Neural crest cell (in vitro differentiated cells): ENCODE measurements at places on chromosomes 11 and 22. TPM values are rescaled to one million over a fixed set of nuclear protein-coding genes. Genes with fewer than 3 reads are reported as not detected.

Gene CDKN1C
- total RNA-seq, result 78.3 and 80.0 TPM in 2 replicates

DNA sequence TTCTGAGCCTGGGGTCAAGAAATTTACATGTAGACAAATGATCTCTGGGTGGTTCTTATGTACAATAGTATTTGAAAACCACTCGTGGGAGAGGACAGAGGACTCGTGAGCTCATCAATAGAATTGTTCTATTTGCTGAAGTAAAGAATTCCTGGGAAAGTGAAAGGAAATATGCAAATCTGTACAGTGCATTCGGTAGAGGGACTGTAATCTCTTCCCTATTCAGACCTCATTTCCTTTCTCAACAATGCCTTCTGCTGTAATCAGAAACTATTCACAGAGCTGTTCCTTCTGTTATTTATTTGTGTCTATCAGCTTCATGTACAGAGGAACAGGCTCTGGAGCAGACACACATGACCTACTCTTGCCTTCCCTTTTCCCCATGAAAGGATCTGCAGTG lies 709.4 kb upstream of the KIRREL3 start:
- H3K36me3 ChIP-seq, result no peaks in the 10 kb centered on the region
- DNase-seq, result no peak
- no peak overlapping the region for H3K4me3 ChIP-seq
- no peaks in the 10 kb centered on the region for H3K27me3 ChIP-seq
- H3K27ac ChIP-seq, result no peak overlapping the region

GRCh38 chr11:74466916-74467885 lies at the start of gene KCNE3:
Gene KCNE3, minus strand, starts transcription at chr11:74467549. Its CDS starts 9,986 bp downstream, at chr11:74457563.
- peaks cover 17% of the 10 kb centered on the region for H3K27me3 ChIP-seq
- no peak for DNase-seq
- peak within 1 kb of the TSS; percentile 73 for H3K4me3 ChIP-seq
- no peaks in the 10 kb centered on the region for H3K36me3 ChIP-seq
- H3K4me1 ChIP-seq, result peaks cover 10% of the 10 kb centered on the region
- peak within 1 kb of the TSS; percentile 70 for H3K27ac ChIP-seq

- H3K36me3 ChIP-seq, result no peaks in the 10 kb centered on the region
- peaks cover 5% of the 10 kb centered on the region for H3K4me1 ChIP-seq
- DNase-seq, result peak; percentile 4
- no peak overlapping the region for H3K4me3 ChIP-seq
These were observed 39.3 kb upstream of the BSX start for GRCh38 chr11:123020968-123021367.

Gene DDX6
- 218 and 222 TPM in 2 replicates for total RNA-seq

- no peak for DNase-seq
- H3K27me3 ChIP-seq, result no peaks in the 10 kb centered on the region
- H3K4me1 ChIP-seq, result peaks cover 18% of the 10 kb centered on the region
- no peak overlapping the region for H3K4me3 ChIP-seq
- no peak overlapping the region for H3K27ac ChIP-seq
These were observed 68.0 kb upstream of the ATXN10 start for GRCh38 chr22:45603619-45604018.

- H3K4me3 ChIP-seq, result no peak overlapping the region
- H3K27ac ChIP-seq, result no peak overlapping the region
- H3K36me3 ChIP-seq, result no peaks in the 10 kb centered on the region
- DNase-seq, result no peak
- peaks cover 26% of the 10 kb centered on the region for H3K4me1 ChIP-seq
These were observed 29.8 kb downstream of the MTMR3 start for GRCh38 chr22:29912605-29913398.

GRCh38 chr11:92489826-92490399 lies 265.3 kb downstream of the FAT3 start:
- peaks cover 25% of the 10 kb centered on the region for H3K4me1 ChIP-seq
- no peak overlapping the region for H3K4me3 ChIP-seq
- H3K27ac ChIP-seq, result no peak overlapping the region
- DNase-seq, result no peak
- H3K36me3 ChIP-seq, result no peaks in the 10 kb centered on the region

GRCh38 chr11:72998676-72999075 lies 143.4 kb downstream of the FCHSD2 start:
- no peak for DNase-seq
- H3K36me3 ChIP-seq, result peaks cover 5% of the 10 kb centered on the region
- no peak overlapping the region for H3K27ac ChIP-seq
- no peaks in the 10 kb centered on the region for H3K4me1 ChIP-seq
- H3K4me3 ChIP-seq, result no peak overlapping the region

DNA sequence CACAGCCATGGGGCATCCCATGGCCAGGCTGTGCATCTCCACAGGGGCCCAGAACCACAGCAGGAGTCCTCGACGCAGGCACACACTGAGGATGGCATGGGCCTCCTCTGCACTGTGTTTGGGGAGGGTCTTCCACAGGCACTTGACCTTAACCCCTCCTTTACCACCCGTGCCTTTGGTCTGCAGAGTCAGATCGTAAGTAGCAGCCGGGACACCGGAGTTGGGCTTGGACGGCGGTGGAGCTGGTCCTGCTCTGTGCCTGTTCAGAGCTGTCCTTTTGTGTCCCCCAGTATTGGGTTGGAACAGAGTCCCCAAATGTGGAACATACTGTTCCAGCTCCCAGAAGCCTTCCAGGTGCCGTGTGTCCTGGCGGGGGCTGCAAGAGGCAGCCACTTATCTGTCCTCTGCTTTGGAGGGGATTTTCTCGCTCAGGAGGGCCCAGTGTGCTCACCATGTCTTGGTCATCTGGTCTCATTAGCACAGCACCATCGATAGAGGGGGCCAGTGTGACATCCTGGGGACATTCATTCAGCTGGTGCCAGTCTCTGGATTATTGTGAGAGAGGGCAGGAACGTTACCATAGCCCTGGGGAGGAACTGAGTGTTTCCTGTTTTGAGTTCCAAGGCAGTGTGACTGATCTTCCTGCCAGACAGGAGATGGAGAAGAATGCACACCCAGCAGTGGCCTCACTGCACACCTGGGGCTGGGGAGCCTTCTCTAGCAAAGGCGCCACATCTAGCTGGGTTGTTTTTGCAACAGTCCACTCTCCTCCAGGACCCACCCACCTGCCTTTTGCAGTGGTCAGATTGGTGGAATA lies 12.4 kb downstream of the CRELD2 start:
- H3K4me3 ChIP-seq, result peak overlapping the region; percentile 50
- H3K4me1 ChIP-seq, result peaks cover 22% of the 10 kb centered on the region
- no peaks in the 10 kb centered on the region for H3K36me3 ChIP-seq
- peaks cover 4% of the 10 kb centered on the region for H3K27me3 ChIP-seq

- no peak overlapping the region for H3K27ac ChIP-seq
- H3K4me3 ChIP-seq, result no peak overlapping the region
- H3K36me3 ChIP-seq, result no peaks in the 10 kb centered on the region
- H3K27me3 ChIP-seq, result no peaks in the 10 kb centered on the region
These were observed 12.0 kb downstream of the SLC35E4 start for GRCh38 chr22:30647536-30647935.

Gene JHY
- 1.9 and 2.3 TPM in 2 replicates for total RNA-seq

GRCh38 chr11:125052047-125052446 lies 11.1 kb upstream of the SLC37A2 start:
- no peak overlapping the region for H3K27ac ChIP-seq
- H3K27me3 ChIP-seq, result no peaks in the 10 kb centered on the region
- DNase-seq, result no peak
- no peaks in the 10 kb centered on the region for H3K36me3 ChIP-seq
- no peaks in the 10 kb centered on the region for H3K4me1 ChIP-seq

DNA sequence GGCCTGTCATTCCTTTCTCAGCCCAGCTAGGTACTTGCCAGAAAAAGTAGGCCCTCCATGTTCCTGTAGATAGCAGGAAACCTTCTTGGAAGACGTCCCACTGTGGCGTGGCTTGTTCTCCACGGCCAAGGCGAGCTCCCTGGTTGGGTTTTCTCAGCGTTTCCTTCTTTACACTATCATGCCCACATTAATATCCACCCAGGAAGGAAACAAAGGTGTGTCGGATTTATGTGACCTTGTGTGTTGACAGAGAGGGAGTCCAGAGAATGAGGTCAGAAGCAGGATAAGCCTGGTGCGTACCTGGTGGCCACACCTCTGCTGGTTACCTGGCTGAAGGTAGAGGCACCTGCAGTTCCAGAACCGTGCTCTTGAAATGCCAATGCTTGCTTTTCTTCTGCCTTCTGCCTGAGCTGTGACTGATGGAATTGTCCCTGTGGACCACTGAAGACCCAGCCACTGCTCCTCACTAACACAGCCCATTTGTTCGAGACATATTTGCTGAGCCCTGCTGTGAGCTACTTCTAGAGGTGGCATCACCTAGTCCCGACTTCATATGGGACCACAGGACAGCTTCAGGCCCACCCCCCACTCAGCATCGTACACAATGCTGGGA lies 7.9 kb downstream of the ASPHD2 start:
- DNase-seq, result no peak
- H3K36me3 ChIP-seq, result no peaks in the 10 kb centered on the region
- no peak overlapping the region for H3K4me3 ChIP-seq
- H3K27me3 ChIP-seq, result no peaks in the 10 kb centered on the region
- no peak overlapping the region for H3K27ac ChIP-seq

GRCh38 chr11:130578738-130579368 lies 130.4 kb downstream of the ADAMTS15 start:
- H3K27me3 ChIP-seq, result no peaks in the 10 kb centered on the region
- peaks cover 53% of the 10 kb centered on the region for H3K4me1 ChIP-seq
- no peaks in the 10 kb centered on the region for H3K36me3 ChIP-seq
- H3K4me3 ChIP-seq, result no peak overlapping the region

Gene OR6X1
- not detected in 2 replicates for total RNA-seq

DNA sequence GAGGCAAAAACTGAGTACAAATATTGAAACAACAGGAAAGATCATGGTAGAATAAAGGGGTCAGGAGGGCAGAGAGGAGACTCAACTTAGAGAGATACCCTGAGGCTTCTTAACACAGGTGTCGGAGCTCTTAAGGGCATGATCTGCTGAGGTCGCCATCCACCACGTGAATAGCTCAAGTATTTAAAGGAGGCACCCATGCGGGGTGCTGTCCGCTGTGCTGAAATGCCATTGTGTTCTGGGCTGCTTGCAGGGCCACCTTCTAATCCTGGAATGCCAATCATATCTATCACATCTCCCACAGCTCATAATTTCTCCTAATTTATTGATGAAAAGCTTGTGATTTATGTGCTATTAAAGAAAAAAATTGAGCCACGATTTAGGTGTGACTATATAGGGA lies 90.2 kb downstream of the SEZ6L start:
- peak; percentile 32 for DNase-seq
- no peaks in the 10 kb centered on the region for H3K4me1 ChIP-seq

GRCh38 chr11:3665336-3666022 lies 5.7 kb downstream of the CHRNA10 start:
- no peak for DNase-seq
- no peaks in the 10 kb centered on the region for H3K4me1 ChIP-seq
- no peaks in the 10 kb centered on the region for H3K27me3 ChIP-seq
- H3K36me3 ChIP-seq, result peaks cover 24% of the 10 kb centered on the region

GRCh38 chr22:36419177-36419911 lies 31.6 kb upstream of the MYH9 start:
- no peak for DNase-seq
- no peaks in the 10 kb centered on the region for H3K27me3 ChIP-seq

Gene PAMR1
- 0.21 and 0.66 TPM in 2 replicates for total RNA-seq

- no peaks in the 10 kb centered on the region for H3K27me3 ChIP-seq
- peaks cover 60% of the 10 kb centered on the region for H3K4me1 ChIP-seq
- peaks cover 3% of the 10 kb centered on the region for H3K36me3 ChIP-seq
- peak overlapping the region; percentile 95 for H3K27ac ChIP-seq
These were observed 2.4 kb downstream of the PHF21A start for GRCh38 chr11:46118702-46119351.

DNA sequence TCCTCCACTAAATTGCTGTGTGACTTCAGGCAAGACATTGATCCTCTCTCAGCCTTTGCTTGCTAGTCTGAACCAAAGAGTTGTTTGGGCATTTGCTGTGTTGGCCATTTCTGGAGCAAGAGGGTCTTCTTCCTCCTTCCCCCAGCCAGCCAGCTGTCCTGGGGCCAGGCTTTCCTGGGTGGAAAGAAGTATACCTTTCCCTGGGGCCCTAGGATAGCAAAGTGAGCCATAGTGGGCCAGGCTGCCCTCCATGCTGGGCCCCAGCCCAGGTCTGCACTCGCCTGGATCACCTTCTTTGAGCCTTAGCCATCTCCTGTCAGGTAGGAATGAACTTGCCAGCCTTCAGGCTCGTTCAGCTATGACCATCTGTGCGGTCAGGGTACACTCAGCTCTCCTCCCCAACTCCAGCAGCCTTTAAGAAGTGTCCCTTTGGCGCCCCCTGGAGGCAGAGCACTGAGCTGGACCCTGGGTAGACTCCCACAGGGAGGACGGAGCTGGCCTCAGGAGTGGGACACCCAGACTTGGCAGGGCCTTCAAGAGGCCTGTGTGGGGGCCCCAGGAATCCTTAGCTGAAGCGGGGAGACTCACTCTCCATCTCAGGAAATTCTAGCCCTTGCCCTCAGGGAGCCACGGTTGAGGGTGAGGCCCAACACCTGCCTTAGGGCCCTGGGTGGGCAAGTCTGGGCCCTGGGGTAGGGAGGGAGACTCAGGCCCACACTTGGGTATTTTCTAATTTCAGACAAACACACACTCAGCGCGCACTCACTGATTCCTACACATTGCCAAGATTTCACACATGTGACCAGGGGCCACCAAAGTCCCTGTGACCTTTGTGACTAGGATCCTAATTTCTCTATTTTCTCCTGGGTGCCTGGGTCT lies 35.6 kb upstream of the TPBGL start:
- DNase-seq, result peak; percentile 94
- no peak overlapping the region for H3K27ac ChIP-seq
- H3K4me3 ChIP-seq, result no peak overlapping the region
- H3K27me3 ChIP-seq, result peaks cover 11% of the 10 kb centered on the region
- no peaks in the 10 kb centered on the region for H3K36me3 ChIP-seq

GRCh38 chr11:9577556-9577955 lies 4.1 kb downstream of the WEE1 start:
- H3K4me1 ChIP-seq, result peaks cover 39% of the 10 kb centered on the region
- H3K4me3 ChIP-seq, result peak overlapping the region; percentile 80
- H3K27ac ChIP-seq, result no peak overlapping the region
- DNase-seq, result no peak
- H3K36me3 ChIP-seq, result peaks cover 40% of the 10 kb centered on the region

Gene KCNJ4
- 4.0 and 4.4 TPM in 2 replicates for total RNA-seq

Gene C11orf97
- total RNA-seq, result not detected in 2 replicates

- peaks cover 5% of the 10 kb centered on the region for H3K27me3 ChIP-seq
- no peaks in the 10 kb centered on the region for H3K36me3 ChIP-seq
- no peak for DNase-seq
These were observed 7.2 kb upstream of the SLN start for GRCh38 chr11:107719073-107719472.

GRCh38 chr11:78809931-78810541 lies 235.4 kb upstream of the NARS2 start:
- peaks cover 3% of the 10 kb centered on the region for H3K36me3 ChIP-seq
- no peak for DNase-seq
- peaks cover 39% of the 10 kb centered on the region for H3K4me1 ChIP-seq
- peak overlapping the region; percentile 82 for H3K27ac ChIP-seq

Gene B4GALNT4
- total RNA-seq, result 179 and 201 TPM in 2 replicates

Gene ELMOD1
- 0.40 and 0.43 TPM in 2 replicates for total RNA-seq

Gene ISX
- not detected in 2 replicates for total RNA-seq

GRCh38 chr11:92861634-92862033 lies 107.8 kb upstream of the MTNR1B start:
- H3K36me3 ChIP-seq, result peaks cover 3% of the 10 kb centered on the region
- H3K4me3 ChIP-seq, result no peak overlapping the region
- H3K27me3 ChIP-seq, result no peaks in the 10 kb centered on the region
- no peak for DNase-seq
- peaks cover 24% of the 10 kb centered on the region for H3K4me1 ChIP-seq
